Activated CD8-positive, alpha-beta memory T cell treated with anti-CD3 and anti-CD28 coated beads for 48 hours (primary cell): ENCODE measurements at places on chromosomes 7 and 10.
A peak's percentile ranks its signal among the peaks of the same experiment; 100 is the strongest.

- no peak for DNase-seq
These were observed 6.4 kb downstream of the HOXA13 start for GRCh38 chr7:27193335-27194001.

DNA sequence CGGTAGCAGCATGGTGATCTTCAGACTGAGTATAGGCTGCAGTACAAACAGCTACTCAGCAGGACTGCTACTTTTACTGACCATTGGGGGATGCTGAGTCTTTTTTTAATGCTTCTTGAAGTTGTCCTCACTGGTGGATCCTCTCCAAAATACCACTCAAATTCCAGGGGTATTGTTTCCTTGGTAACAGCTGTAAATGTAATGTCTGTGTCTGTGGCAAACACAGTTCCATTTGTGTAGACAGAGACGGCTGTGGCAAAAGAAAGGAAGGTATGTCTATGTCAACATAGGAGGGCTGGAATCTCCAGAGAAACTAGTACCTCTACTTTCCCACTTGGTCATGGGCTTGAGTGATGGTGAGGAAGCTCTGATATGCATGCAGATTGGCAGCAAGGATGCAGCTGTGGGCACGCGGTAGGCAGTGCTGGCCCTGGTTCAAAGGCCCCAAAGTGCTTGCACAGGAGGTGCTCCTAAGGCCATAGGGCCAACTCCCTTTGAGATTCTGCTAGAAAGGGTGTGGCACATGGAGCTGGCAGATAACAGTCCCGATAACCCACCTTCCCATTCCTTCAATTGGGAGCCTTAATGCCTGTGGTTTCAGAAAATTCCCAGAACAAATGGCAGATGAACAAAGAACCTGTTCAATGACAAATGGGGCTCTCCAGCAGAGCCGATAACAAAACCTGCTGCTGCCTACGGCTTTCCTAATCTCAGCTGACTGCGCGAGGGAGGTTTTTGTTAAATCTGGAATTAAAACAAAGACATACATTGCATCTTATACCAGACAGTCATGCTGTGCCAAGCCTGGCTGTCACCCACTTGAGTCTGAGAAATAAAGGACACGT lies 43.0 kb downstream of the PKD1L1 start:
- DNase-seq, result no peak

GRCh38 chr7:17207220-17207619 lies 91.2 kb upstream of the AHR start:
- DNase-seq, result no peak

DNA sequence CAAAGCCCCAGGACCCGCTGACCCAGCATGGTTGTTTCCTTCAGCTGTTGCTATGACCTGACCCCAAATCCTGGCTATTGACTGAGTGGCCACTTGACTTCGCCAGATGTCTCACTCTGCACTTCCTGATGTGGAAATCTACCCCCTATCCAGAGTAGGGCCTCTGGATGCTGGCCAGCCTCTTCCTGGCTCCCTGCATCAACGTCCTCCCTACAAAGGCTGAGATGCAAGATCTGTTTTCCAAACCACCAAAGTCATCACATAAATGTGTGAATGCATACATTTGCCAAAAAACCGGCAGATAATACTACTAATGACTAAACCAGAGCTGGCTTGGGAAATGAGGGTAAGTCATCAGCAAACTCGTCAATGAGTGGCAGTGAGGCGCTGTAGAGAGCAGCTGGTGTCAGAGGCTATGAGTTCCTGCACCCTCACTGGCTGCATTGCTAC lies 70.4 kb downstream of the PYROXD2 start:
- DNase-seq, result no peak

- no peak for DNase-seq
These were observed 63.8 kb upstream of the RET start for GRCh38 chr10:43013065-43013464.

- DNase-seq, result no peak
These were observed 331.5 kb upstream of the RNF32 start for GRCh38 chr7:156309016-156309620.

- no peak for DNase-seq
These were observed 1.7 kb upstream of the CCM2 start for GRCh38 chr7:44998153-44998871.

DNA sequence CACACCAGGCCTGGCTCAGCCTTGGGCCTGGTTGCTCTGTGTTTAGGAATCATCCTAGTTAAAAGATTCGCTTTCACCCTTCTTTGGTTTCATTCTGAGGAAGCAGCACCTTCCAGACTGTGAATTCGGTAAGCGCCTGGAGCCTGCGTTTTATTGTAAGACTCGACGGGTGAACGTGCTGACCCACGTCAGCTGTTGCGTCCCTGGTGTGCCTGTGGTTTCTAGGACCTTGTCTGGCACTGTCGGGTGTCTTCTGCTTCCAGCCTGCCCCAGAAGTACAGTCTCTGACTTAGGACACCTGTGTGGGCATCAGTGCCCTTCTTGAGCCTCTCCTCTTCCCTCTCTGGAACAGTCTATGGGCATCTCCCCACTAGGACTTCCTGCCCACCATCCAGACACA lies 26.3 kb downstream of the MKI67 start:
- DNase-seq, result no peak

DNA sequence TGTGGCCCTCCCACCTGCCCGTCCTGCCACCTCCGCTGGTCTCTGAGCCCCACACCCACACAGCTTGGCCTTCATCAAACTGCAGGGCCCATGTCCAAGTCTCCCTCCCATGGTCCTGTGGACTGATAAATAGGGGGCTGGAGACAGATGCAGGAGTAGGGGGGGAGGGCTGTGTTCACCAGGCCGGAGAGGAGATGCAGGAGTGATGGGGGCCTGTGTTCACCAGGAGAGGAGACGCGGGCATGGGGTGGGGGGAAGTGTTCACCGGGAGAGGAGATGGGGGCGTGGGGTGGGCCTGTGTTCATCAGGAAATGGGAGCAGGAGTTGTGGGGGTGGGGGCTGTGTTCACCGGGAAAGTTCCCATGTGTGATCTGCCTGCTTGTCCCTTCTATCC lies 37.0 kb downstream of the JAKMIP3 start:
- no peak for DNase-seq

DNA sequence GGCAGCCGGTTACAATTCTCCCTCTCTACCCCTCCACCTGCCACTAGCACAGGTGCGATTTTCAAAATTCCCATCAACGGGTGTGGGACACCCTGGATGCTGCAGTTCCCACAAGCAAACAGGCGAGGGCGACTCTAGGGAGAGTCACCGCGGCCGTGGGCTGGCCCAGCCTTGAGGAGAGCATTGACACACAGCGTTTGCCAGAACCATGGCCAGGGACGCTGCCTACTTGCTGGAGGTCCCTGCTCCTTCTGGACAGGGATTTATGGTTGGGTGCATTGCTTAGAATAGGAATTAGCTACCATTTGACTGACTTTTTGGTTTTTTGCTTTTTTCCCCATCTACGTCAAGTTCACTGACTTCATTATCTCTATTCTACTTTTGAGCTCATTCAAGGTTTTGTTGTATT lies 19.0 kb upstream of the CLDN4 start:
- peak; percentile 18 for DNase-seq
